Germinal center (tissue), 1 donor: ENCODE measurements at places on chromosomes 3 and 15.

GRCh38 chr3:184320104-184320445, 5.7 kb downstream of the EIF4G1 start:
- DNase-seq = no peak

DNA sequence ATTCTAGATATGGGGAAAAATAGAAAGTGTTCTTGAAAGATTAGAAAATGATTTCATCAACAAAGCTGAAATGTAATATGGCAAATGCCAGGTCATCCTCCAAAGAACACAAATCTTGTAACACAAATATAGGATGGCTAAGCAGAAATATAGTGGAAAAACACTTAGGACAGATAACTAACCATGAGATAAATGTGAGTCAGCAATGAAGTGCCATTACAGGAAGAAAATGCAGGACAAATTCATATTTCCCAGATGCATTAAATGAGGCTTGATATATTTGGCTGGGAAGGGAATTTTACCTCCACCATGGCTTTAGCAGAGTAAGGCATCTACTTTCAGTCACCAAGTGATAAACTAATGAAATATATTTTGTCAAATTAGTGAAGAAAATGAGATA, 92.8 kb upstream of the SEMA6D start:
- DNase-seq = no peak

GRCh38 chr3:112109322-112109721, 23.1 kb downstream of the C3orf52 start:
- DNase-seq = no peak

- peak; percentile 87 for DNase-seq
These were observed 5.6 kb downstream of the CSK start for GRCh38 chr15:74787251-74788041.

GRCh38 chr3:43958005-43958770, 267.4 kb downstream of the ABHD5 start:
- peak; percentile 16 for DNase-seq

DNA sequence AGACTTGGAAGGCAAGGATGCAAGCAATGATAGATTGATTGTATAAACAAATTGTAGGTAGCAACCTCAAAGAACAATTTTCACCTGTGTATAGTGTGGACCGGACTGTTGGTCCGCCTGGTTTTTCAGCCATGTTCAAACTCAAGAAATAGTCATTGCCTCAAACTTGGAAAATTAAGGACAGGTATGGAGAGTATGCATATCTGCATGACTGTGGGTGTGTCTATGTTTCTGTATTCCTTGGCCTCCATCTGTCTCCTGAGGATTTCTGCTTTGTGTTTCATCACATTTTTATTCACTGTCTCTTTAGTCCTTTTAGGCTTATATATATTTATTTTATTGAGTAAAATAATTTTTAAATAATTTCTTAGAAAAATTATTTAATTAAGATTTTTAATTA, 53.9 kb upstream of the RASA2 start:
- no peak for DNase-seq

DNA sequence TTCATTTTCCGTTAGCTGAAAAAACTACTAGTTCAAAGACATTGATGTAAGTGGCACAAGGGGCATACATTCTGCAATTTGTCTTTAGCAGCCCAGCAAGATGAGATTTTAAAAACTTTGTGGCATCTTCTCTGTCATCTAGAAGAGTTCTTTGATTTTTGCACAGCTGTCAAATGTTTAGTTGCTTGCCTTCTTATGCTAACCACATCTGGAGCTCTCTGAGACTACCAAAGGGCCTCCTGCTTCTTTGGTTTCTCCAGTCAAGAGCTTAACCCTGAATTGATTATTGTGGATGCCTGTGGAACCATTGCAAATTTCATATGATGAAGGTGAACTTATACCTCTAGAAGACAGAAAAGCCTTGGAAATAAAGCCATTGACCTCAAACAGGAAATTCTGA, 468.7 kb upstream of the RGMA start:
- no peak for DNase-seq

DNA sequence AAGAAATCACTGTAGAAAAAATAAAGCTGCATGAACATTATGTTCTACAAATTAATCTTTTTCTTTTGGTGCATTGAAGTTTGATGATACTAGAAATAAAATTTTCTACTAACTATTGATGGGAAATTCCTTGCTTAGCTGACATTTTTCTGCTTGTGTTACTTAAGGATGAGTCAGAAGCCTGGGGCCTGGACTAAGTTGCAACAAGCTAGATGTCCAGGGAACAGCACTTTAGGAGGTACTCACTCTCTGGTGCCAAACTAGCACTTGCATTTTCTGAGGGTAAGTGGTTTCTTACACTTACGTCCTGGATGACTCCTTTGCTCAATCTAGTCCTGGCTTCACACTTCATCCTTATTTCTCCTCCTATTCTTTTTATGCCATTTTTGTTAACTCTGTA, 945.1 kb downstream of the IGSF11 start:
- DNase-seq = no peak

- DNase-seq = no peak
These were observed 415.3 kb upstream of the WNT5A start for GRCh38 chr3:55902221-55902900.

DNA sequence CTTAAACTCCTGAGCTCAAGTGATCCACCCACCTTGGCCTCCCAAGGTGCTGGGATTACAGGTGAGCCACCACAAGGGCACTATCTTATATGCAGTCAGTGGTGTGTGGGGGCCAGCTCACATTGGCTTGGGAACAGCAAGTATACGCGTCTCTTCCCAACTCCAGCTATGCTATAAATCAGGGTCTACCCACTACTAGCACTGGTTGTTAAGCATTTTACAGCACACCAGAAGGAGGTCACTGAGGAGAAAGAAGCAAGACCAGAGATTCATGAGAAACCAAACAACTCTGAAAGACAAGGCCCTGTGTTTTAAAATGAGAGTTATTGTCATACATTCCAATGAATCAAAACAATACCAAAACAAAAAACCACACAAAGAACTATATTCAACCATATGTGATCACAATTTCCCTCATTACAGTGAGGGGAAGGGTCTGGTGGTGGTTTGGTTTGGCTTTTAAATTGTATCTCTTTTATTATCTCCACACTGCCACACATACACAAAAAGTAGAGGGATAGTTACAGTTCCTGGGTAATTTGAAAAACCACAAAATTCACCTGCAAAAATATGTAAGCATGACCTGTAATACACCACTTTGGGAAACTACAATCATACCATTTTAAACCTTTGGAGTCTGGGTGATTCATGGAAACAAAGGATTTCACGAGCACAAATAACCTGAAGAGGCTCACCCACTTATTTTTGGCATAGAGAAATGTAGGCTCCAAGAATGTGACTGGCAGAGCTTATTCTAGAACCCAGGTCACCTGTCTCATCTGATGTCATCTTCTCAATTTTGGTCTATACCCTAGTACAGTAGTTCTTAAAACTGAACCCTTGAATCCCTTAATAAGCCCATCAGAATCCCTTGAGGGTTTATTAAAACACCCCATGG, 5.2 kb downstream of the MAGI1 start:
- no peak for DNase-seq

- DNase-seq = no peak
These were observed 49.5 kb upstream of the SEC13 start for GRCh38 chr3:10370429-10370828.

GRCh38 chr15:83959477-83959876, 276.1 kb upstream of the GOLGA6L4 start:
- no peak for DNase-seq

GRCh38 chr15:46213551-46213950, 578.7 kb downstream of the SQOR start:
- DNase-seq = no peak

- DNase-seq = no peak
These were observed 4.2 kb upstream of the PEX5L start for GRCh38 chr3:180040966-180041365.

DNA sequence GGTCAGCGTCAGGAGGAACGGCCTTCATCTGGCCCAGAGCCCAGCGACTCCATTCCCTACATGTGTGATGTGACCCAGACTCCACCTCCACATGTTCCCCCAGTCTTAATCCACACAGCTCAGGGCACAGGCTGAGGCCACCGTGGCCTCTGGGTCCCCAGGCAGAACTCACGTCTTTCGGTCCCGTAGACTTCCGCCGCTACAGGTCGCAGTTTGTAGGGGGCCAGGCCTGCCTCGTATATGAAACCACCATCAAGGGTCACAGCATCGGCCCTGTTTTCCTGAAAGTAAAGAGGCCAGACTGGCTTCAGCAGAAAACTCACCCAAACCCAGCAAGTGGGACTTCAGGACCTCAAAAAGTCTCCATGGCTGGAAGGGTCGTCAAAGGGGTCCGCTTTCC, 8.6 kb downstream of the LTF start:
- DNase-seq = no peak

DNA sequence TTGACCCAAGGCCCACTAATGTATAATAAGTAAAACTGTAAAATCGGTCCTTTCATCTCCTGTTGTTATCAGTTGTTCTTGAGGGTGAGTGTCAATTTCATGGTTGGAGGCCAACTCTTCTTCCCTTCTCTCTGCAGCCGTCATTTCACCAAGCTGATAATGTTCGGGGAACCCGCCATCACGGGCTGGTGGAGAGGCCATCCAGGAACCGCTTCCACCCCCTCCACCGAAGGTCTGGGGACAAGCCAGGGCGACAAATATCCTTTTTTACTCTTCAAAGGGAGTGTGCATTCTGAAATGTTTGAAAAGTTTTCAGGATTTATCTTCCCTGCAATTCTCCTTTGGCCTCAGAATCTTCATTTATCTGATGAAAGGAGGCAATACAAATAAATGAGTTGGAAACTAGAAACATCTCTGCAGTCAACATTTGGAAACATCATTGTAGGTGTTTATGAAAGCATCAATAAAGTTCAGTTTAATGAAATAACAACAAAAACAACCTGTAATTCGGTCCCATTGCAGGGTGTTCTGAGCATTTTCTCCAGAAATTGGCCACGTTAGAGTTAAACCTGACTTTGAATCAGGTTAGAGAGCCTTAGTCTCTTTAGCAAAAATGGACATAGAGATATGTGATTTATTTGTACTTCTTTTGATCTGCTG, 63.9 kb downstream of the CRTC3 start:
- DNase-seq = no peak

GRCh38 chr15:74511583-74511982, 29.4 kb upstream of the ARID3B start:
- DNase-seq = no peak

DNA sequence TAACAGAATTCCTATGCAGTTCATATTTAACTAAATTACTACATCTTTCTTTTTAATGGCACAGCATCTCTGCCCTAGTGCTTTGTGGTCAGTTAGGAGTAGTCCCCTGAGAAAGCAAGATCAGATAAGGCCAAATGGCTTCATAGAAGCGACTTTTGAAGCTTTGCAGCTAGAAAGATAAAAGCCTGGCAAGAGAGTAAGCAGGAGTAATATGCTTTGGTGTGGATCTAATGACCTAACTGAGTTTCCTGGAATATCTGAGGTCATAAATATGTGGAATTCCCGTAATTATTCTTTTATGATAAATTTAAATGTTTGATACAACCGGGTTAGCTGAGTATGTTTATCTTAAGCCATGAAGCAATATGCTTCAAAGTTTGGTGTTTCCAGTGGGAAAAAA, 374.9 kb upstream of the LRRC3B start:
- no peak for DNase-seq

GRCh38 chr3:189301479-189301878, 129.7 kb downstream of the TPRG1 start:
- no peak for DNase-seq

DNA sequence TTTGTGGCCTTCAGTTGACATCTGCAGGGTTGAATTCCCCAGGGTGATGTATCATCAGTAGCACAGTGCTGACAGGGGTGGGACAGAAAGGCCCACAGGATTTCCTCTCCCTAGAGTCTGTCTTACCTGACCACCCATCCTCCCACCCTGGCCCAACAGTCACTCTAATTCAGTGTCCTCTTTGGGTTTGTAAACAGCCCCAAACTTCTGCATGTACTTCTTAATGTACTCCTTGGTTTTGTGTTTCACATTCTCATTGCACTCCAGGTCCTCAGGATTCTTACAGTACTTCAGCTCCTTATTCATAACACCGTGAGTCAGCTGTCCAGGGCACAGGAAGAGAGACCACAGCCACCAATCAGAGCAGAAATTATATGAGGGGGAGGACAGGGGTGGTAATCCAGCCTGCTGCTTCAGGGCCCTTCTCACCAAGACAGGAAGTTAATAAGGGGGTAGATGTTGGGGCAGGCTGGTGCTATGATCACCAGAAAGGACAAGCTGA, 37.5 kb downstream of the NBEAL2 start:
- DNase-seq = no peak

- DNase-seq = no peak
These were observed 30.7 kb upstream of the SIAH2 start for GRCh38 chr3:150793641-150794040.

- DNase-seq = no peak
These were observed 1099.3 kb upstream of the EPHA6 start for GRCh38 chr3:95715128-95715527.

- no peak for DNase-seq
These were observed 118.4 kb downstream of the ATP1B3 start for GRCh38 chr3:141994856-141995255.

- no peak for DNase-seq
These were observed 332.5 kb upstream of the TPRG1 start for GRCh38 chr3:188839187-188839695.

- DNase-seq = no peak
These were observed 57.7 kb downstream of the ATP2B2 start for GRCh38 chr3:10447527-10448260.

- no peak for DNase-seq
These were observed 14.0 kb downstream of the NANOGP8 start for GRCh38 chr15:35071106-35071505.

DNA sequence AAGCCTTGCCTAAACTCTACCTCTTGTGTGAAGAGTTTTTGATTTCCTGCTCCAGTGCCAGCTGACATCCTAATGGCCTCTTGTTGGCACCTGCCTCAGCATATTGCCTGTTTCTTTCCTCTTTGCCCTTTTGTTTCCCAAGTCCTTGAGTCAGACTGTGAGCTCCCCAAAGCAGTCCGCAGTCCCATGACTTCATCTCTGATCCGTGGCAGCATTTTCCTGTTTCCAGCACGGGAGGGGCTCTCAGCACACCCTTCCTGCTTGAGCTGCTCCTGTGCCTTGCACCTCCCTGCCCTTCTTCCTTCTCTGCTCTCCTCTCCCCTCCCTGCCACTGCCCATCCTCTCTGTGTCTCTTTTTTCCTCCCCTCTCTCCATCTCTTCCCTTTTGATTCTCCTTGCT, 179.6 kb downstream of the EPHB1 start:
- DNase-seq = no peak

GRCh38 chr15:60326824-60327654, 70.7 kb downstream of the ANXA2 start:
- DNase-seq = no peak
